EL (cell line): ENCODE measurements at places on chromosomes 13 and 19.

DNA sequence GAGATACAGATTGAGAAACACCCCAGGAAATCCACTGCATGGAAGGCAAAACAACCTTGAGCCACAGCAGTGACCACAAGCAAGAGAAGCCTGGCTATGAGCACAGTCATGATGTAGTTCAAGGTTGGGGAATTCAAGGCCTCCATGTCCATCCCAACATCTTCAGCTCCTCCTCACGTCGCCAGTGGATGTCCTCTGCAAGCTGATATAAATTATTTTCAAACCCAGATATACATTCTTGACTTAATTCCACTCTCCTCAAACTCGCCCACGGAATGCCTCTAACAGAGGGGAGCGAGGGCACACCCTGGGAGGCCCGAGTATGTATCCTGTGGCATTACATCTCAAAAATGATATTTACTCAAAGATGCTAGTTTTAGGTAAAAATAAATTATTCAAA lies 105.5 kb downstream of the SHISA2 start:
- DNase-seq = no peak

DNA sequence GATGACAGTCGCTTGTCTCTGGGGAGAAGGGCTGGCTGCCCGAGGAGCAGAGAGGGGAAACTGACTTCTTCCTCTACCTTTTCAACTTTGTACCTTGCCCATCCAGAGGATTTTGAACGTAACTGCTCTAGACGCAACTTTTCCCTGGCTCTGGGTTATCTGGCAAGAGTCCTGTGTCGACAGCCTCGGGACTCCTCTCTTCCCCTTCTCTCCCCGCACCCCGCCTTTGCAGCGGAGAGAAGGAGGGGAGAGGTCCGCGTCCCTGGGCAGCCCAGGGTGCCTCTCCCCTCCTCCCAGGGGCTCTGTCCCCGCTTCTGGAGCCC lies 574 bp downstream of the SH3GL1 start:
- DNase-seq = peak; percentile 34

DNA sequence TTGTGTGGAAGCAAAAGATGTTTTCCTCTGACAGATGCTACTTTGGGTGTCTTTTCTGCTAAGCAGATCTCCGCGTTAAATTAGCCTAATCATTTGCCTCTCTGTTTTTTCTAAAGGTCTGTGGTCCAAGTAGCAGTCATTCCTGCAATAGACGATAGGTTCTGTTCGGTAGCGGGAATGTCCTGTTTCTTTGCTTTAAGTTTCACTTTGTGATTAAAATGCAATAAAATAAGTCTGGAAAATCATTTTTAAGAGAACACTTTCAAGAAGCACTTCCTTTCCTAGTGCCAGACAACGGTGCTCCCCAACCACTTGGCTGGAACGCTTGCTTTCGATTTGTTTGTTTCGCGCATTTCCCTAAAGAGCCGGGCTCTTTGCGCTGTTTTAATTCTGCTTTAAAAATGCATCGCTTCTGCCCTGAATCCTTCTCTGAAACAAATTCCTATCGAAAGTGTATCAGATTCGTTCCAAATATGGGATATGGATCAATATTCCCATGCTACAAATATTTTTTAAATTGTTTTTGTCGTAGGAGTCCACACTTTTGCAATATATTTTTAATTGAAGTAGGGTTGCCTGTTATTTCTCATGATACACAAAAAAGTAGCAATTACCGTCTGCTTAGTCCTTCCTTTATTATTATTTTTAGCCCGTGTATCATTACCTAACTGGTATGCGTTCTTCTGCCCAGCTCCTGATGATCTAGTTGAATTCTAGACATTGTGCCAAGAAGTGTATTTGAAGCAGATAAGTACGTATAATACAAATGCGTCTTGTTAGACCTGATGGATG lies 14.2 kb downstream of the ZIC2 start:
- DNase-seq = no peak

DNA sequence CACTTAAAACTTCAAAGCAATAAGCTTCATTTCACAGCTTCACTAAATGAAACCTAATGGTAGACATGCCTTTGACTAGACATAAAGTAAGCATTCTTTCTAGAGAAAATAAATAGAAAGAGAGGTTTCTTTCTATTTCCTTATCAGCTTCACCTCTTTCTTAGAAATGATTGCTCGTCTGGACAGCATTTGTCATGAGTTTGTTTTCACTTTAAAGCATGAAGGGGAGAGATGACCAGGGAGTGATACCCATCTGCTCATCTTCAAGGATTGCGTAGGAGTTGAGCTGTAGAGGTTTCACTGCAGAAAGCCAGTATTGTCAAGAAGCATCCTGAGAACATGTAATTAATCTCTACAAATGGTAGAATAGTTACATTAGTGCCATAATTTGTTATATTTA lies 61.3 kb downstream of the COL4A2 start:
- no peak for DNase-seq

- no peak for DNase-seq
Measured at GRCh38 chr13:80214521-80214991, 126.4 kb downstream of the SPRY2 start.
